ENCODE measurements at places on chromosomes 2 and 18.
A peak's percentile ranks its signal among the peaks of the same experiment; 100 is the strongest.

- no peak for DNase-seq
Observed at GRCh38 chr2:218956039-218956438, 3.4 kb upstream of the CDK5R2 start.

DNA sequence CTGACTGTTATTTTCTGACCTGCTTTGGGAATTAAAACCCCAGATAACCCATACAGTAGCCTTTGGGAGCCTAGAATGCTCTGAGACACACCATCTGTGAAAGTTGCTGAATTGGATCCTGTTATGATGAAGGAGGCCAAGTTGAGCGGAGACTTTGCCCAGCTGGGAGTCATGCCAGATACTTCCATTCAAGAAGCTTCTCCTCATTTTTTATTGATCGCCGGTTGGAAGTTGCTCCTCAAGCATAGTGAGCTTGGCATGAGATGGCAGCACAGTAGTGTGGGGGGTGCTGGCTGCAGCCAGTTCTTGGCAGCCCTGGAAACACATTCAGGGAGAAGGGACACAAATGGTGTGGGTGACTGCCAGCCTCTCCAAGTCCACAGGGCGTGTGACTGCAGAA is 270.7 kb upstream of the NRP2 start:
- no peak for DNase-seq

DNA sequence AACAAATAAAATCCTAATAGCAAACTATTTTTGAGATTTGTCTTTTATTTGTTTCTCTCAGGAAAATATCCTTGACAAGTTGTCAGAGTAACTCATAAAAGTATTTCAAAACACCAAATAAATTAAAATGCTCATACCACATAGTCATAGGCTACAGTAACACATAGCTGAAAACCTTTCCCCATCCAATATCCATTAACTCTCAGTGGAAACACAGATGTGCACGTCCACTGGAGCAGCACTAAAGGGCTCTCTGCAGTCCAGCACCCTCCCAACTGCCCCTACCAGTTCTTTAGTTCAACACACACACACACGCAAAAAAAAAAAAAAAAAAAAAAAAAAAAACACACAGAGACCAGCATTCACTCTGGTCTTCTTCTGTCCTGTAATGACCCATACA is 879 bp upstream of the XDH start:
- DNase-seq = no peak

DNA sequence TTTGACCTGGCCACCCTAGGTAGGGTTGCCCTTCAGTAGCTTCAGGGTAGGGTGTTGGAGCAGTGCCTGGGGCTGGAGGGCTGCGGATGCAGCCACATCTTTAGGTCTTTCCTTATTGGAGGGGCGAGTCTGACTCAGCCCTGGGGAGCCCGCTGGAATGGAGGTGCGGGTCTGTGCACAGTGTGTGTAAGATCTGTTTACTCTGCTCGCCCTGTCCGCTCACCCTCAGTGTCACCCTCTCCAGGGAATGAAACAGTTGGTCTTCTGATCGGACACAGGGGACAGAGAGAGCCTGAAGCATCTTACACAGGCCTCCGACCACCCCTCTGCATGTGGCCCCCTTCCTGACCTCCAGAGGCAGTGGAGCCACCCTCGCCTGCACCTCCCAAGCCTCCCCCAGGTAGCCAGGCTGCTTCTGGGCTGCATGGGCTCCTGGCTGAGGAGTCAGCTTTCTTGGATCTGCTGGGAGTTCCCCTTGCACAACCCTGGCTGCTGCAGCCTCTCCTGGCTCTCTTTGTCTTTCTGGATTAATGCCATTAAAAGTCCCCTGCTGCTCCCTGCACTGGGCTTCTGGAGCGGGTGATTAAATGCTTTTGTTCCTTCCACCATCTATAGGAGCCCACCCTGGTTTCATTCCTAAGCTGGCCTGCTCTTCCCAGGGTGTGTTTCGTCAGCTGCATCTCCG is 82.6 kb downstream of the ASB1 start:
- peak; percentile 38 for DNase-seq

DNA sequence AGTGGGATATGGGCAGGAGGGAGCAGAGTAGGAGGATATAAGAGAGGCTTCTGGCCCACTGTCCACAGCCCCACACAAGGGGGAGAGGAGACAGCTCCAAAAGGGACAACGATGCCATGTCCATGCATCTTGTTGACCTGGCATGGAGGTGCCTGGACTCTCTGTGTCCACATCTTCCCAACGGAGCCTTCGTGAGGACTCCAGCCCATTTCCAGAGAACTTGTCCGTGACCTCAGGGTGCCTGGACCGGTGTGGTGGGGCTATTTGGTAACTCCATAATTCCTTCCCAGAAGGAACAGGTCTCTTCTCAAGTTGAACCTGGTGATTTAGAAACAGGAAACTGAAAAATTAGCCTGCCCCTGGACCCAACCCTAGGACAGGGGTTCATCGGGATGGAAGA is 133.9 kb downstream of the CYP26B1 start:
- peak; percentile 21 for DNase-seq

GRCh38 chr2:100193291-100193710 is 50.9 kb upstream of the AFF3 start:
- peak; percentile 32 for DNase-seq

DNA sequence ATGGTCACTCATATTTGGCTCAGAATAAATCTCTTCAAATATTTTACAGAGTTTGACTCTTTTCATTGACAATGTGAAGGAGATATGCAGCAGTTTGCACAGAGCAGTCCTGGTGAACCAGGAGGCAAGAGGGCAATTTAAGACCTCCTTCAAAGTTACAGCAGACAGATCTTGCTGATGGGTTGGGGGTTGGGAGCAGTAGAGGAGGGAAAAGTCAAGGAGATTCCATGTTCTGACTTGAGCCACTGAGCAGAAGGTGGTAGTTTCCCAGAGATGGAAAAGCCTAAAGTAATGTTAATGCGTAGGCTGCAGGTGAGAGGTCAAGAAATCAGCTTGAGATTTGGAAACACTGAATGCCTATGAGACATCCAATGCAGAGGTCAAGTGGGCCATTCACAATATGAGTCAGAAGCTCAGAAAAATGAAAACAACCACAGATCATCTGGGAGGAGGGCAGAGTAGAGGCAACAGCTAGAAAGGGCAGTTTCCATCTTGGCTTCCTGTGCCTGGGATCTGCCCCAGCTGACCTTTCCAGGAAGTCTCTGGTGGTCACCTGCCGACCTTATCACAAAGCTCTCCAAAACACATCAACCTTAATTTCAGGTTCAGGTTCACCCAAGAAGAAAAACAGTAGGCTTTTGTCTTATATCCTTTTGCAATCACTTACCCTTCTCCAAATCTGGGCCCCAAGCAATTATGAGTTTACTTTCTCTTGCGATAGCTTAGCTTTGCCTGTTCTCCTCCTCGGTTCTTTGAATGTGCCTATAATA is 197.5 kb upstream of the ARL4C start:
- no peak for DNase-seq

DNA sequence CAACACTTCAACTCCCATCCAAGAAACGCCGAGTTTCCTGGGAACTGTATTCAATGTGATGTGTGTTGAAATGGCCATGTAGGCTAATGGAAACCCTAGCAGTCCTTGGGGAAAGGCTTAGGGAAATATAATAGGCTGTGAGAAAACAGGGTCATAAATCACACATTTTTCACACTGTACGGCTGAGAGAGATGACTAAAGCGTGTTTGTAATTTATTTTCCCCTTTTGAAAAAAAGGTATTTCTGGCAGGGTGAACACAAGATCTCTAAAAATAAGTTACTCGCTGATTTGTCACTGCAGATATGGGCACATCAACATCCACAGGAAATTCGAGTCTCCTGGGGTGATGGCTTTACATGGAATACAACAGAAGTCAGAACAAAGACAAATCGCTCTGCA is 109.6 kb upstream of the ST6GAL2 start:
- DNase-seq = no peak

- no peak for DNase-seq
Observed at GRCh38 chr2:58221909-58222308, 19.2 kb downstream of the FANCL start.

GRCh38 chr18:56207989-56208388 is 430.4 kb downstream of the TXNL1 start:
- no peak for DNase-seq

- DNase-seq = peak; percentile 58
Observed at GRCh38 chr2:236168110-236169080, at the start of gene GBX2. Gene GBX2 (minus strand): TSS chr2:236168386. CDS start chr2:236167971, 415 bp downstream.

DNA sequence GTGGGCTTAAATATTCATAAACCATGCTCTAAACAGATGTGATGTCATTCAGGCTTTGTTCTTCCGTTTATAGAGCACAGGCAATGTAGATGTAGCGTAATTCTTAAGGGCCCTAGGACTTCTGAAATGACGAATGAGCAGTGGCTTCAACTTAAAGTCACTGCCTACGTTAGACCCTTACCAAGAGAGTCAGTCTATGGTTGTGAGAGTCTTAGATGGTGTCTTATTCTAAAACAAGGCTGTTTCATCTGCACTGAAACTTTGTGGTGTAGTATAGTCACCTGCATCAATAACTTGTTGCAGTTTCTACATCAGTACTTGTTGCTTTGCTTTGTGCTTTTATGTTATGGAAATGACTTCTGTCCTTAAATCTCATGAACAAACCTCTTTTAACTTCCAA is 56.0 kb downstream of the PIK3C3 start:
- DNase-seq = no peak

GRCh38 chr2:67320861-67321587 is 76.1 kb upstream of the ETAA1 start:
- no peak for DNase-seq

GRCh38 chr2:127034883-127035611 is 71.9 kb downstream of the BIN1 start:
- no peak for DNase-seq

GRCh38 chr2:144833075-144833637 is 313.2 kb upstream of the ZEB2 start:
- no peak for DNase-seq

DNA sequence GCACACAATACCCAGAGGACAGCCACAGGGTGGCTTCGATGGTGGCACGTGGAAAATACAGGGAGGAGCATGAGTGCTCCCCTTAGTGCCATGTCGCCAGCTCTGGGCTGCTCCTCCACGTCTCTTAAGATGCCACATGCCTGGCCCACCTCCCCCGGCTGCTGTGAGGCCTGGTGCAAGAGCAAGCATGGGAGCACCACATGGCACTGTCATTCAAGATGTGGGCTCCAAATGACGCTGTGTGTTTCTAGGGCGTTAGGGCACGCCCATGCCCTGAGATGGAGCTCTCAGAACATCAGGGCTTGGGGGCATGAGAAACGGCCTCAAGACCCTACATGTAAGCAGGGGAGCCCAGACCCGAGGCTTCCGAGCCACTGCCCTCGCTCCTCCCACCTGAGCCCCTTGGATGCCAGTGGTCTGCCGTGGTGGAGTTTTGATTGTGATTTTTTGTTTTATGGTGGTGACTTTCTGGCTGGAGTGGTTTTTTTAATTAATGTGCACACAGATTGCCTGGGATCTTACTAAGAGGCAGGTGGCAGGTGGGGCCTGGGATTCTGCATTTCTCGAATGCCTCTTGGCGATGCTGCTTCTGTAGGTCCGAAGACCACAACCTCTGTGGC is 239.3 kb downstream of the GBX2 start:
- DNase-seq = no peak

DNA sequence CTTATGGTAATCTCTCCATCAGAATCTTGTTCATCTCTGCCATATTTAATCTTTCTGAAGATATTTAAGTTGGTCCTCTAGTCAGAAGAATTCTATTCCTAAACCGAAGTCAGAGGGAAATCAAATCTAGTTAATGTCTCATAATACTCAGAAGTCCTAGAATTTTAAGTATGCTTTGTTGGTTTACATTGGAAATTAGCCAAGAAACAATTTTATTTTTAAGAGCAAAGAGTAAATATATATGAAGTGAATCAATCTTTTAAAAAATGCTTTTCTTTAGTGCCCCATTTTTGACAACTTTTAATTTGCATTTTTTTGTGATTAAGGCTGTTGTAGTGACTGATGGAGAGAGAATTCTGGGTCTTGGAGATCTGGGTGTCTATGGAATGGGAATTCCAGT is 38.1 kb downstream of the ME2 start:
- no peak for DNase-seq

DNA sequence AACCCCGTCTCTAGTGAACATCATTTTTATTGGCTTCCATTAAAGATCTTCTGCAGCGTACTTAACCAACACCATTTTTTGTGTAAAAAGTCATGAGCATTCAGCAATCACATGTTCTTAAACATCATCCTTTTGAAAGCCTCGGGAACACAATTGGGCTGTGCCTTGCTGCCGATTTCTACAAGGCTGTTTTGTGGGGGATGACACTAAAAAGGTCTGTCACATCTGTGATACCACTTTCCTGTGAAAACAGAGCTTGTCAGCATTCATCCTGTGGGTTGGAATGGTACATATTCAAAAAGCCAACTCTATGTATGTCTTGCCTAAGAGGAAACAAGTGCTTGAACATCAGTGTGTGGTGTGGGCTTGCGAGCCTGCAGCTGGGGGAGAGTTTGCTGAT is 49.1 kb upstream of the MAPRE3 start:
- DNase-seq = no peak

GRCh38 chr2:129772190-129772579 is 207.3 kb upstream of the RAB6C start:
- no peak for DNase-seq

- DNase-seq = no peak
Observed at GRCh38 chr2:100397118-100397860, 20.2 kb downstream of the CHST10 start.

DNA sequence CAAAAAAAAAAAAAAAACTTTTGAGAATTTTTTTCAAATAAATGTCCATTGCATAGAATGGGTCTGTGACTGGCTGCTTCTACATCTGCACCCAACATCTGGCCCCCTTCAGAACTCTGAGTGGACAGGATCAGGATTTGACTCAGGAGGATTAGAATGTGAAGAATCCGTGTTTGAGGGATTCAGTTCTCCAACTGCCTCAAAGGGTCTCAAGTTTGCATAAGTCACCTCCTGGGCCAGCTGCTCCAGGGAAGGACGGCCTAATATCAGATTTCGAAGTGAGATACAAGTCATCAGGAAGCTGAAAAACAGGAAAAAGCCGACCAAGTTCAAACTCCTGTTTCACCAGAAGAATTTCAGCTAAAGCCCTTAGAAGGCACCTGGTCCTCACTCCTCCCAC is 10.9 kb downstream of the MAT2A start:
- no peak for DNase-seq

GRCh38 chr2:201559067-201559710 is 84.1 kb downstream of the TMEM237 start:
- DNase-seq = no peak

GRCh38 chr2:176612036-176612435 is 342.8 kb downstream of the MTX2 start:
- no peak for DNase-seq

GRCh38 chr2:227864161-227864756 is 7.2 kb upstream of the DAW1 start:
- DNase-seq = no peak

GRCh38 chr2:33673937-33674336 is 74.8 kb upstream of the FAM98A start:
- no peak for DNase-seq
